ENCODE measurements at places on chromosomes 12 and 14.
A peak's percentile ranks its signal among the peaks of the same experiment; 100 is the strongest.

GRCh38 chr12:49342914-49343731, 3.6 kb upstream of the DNAJC22 start:
- peak; percentile 49 for DNase-seq

DNA sequence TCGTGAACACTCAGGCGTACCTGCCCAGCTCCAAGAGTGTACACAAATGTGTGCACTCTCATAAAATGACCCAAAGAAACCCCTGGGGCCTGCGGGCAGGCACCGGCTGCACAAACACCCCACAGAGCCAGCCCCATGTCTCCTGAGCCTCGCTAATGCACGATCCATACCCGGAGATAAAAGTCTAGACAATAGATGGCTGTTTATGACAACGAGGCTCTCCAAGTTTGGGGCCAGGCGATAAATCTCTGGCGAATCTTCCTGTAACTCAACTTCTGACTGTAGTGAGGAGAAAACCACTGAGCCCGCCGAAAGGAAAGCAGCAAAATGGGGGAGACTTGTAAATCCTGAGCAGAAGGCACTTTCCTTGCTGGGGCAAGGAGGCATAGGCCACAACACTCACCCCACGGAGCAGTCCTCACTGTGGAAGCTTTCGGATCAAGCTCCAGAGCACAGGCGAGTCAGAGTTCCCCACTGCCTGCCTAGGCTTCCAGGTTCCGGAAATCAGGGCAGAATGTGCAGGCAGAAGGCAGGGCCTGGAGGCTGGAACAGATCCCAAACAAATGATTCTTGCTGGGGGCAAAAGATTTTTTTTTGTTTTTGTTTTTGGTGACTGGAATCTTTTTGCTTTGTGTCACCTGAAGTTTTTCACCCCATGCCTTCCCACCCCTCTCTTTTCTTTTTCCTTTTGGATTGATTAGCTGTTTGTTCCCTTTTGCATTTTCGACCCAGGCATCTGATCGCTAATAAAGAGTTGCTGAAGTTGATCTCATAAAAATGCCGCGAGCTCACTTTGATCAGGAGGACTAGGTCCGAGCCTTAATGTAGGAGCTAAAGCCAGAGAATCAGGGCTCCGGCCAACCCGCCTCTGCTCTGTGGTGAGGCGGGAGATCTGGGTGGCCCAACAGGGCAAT, 4.5 kb upstream of the HOXC11 start:
- DNase-seq: no peak

- no peak for DNase-seq
Measured at GRCh38 chr12:73221836-73222235, 949.7 kb downstream of the TRHDE start.

GRCh38 chr12:4742416-4742970, 22.3 kb downstream of the GALNT8 start:
- DNase-seq: no peak

- DNase-seq: peak; percentile 6
Measured at GRCh38 chr12:89695830-89696229, 12.8 kb downstream of the ATP2B1 start.

GRCh38 chr14:39592116-39592789, 160.0 kb upstream of the FBXO33 start:
- no peak for DNase-seq

GRCh38 chr12:104469066-104469465, 12.3 kb downstream of the CHST11 start:
- DNase-seq: no peak

DNA sequence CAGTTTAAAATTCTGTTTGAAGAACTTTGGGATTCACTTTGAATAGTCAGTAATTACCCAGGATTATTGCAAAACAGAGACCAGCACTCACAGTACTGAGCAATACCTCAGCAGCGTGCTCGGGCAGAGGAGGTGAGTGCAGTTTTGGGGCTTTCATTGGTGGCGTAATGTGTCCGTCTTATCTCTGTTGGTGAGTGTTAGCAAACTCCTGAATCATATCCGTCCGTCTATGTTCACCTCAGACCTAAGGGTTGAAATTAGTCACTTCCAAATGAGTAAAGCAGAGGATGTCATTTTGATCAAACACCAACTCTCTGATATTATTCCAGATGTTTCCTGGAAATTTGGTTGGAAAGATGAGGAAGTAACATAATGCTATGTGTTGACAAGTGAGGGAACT, 82.8 kb downstream of the BORCS5 start:
- peak; percentile 67 for DNase-seq

- DNase-seq: no peak
Measured at GRCh38 chr12:15979096-15980092, 68.3 kb downstream of the DERA start.

DNA sequence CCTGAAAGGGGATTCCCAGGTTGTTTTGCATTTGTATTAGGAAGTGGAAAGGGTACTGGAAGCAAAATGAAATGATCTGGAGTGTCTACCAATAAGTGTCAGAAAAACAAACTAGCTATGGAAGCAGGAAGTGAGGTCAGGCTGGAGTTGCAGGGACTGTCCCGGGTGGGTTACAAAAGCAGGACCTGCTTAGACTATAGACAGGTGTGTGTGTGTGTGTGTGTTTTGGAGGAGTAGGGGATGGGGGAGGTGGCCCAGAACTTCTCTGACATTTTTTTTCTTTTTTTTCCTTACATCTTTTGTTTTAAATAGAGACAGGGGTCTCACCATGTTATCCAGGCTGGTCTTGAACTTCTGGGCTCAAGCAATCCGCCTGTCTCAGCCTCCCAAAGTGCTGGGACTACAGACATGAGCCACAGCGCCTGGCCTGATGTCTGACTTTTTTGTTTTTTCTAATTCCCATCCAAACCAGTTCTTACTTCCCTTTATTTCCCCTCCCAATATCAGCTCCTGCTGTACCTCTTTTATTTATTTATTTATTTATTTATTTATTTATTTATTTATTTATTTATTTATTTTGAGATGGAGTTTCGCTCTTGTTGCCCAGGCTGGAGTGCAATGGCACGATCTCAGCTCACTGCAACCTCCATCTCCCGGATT, 512 bp upstream of the RND1 start:
- no peak for DNase-seq

- no peak for DNase-seq
Measured at GRCh38 chr14:52254086-52254485, 13.4 kb upstream of the PTGDR start.

DNA sequence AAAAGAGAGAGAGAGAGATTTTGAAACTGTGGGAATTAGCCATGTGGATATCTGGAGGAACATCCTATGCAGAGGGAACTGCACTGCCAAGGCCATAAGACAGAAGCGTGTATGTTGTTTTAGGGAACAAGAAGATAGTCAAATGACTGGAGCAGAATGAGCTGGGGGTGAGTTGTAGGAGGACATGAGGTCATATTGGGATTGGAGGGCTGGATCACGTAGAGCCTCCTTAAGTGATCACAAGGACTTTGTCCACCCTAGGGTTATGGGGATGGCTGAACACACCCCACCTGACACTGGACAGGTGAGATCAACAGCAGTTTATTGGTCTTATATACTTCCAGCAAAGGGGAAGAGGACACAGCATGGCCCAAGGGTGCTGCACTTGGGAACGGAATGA, 8.2 kb upstream of the CGRRF1 start:
- DNase-seq: no peak

DNA sequence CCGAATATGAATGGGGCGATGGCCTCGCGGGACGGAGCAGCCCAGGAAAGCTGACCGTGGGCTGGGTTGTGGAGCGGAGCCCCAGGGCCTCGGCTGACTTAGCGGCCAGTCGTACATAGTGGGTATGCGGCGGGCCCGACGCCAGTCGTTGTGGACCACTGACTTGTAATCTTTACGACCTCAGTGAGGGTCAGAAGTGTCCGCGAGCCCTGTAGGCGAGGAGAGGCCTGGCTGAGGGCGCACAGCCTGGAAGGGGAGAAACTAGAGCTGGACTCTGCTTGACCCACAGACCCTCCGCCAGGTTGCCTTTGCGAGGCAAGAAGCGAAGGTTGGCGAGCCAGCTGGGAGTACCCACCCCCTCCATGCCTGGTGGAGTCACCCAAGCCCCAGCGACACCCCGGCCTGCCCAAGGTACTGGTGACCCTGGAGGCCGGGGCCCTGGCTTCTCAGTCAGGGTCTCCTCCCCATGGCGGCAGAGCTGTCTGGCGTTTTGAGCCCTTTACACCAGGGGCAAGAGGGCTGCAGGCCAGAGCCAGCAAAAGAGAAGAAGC, 15.6 kb upstream of the DYNC1H1 start:
- no peak for DNase-seq

DNA sequence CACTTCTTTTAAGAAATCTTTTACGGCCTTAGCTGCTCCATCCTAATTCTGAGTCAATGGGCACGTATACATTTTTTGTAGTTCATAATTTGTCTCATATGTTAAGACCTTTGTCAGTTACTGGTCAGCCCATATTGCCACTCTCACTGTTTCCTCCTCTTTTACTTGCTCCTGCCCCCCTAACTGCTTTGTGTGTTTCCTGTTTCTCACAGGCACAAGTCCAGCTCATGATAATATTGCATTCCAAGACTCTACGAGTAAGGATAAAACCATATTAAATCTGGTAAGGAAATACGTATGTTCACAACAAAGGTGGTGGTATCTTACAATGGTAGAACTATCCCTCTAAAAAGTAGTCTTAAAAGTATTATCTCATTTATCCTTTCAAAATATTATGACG, 111.7 kb downstream of the DNAI7 start:
- DNase-seq: no peak

DNA sequence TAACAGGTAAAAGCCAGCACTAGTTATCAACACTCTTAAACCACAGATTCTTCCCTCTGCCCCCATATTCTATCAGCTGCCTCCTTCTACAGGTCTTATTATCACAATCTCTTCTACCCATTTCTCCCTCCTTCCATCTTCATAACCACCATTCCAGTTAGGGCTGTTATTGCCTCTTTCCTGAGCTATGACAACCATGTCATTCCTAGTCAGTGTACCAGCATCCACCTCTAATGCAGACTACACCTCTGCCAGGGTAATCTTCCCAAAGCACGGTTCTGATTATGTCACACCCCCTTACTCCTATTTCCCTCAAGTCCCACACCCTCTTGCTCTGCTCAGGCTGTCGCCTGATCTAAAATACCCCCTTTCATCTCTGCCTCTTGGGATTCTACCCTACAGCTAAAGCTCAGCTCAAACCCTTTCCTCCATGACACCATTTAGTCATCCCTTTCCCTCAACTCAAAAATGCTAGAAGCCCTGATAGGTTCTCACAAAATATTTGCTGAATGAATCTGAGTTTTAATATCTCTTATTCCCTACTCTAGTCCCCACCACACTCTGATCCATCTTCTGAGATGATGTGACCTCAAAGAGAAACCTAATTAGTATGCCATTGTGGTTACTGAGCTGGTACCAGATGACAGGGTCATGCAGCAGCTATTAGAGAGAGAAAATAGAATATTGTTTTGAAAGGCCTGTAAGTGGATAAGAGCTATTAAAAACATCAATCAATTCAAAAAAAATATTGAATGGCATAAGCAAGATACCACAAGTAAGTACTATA, 11.7 kb downstream of the RACGAP1 start:
- DNase-seq: no peak

GRCh38 chr12:6312529-6313325, 2.2 kb downstream of the PLEKHG6 start:
- no peak for DNase-seq

DNA sequence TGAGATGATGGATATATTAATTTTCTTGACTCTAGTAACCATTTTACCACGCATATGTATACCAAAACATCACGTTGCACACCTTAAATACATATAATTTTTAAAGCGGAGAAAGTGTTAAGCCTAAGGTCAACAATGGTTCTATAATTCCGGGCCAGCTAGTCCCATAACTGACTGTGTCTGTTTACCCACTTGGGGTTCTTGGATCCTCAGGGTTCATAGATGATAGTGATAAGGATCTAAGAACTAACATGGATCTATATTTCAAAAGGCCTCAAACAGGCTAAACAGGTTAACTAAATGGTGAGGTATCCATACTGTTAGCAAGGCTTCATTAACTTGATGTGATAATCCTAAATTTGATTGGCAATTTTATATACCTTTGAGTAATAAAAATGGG, 9.8 kb downstream of the SLC38A1 start:
- DNase-seq: no peak

GRCh38 chr12:127607146-127607725, 659.7 kb upstream of the TMEM132C start:
- no peak for DNase-seq

DNA sequence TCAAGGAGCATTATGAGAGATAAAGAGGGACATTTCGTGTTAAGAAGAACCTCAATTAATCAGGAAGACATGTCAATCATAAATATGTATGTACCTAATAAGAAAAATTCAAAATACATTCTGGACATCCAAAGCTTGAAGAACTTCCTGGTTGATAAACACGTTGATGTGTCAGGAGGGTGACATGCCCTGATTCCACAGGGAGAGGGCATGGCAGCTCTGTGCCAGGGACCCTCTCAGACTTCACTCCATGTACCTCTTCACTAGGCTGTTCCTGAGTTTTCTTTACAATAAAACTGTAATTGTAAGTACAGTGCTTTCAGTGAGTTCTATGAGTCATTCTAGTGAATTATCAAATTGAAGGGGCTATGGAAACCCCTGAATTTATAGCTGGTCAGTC, 163.5 kb downstream of the CFAP54 start:
- DNase-seq: no peak

DNA sequence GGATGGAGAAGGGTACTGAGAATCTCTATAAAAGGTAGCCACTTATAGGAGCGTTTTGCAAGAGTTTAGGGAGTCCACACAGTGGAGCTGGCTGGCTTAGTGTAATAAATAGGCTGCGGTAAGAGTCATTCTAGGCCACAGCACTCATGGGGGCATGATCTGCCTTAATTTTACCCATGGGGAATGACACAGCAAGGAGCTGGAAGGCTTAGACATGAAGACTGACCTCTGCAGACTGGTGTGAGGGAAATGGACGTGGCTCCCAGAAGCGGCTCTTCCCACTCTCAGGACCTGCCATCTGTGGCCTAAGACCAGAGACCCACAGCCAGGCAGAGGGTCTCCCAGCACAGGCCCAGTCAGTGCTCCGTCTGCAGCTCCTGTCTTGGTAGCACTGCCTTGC, 173.3 kb downstream of the PPM1H start:
- no peak for DNase-seq

- DNase-seq: no peak
Measured at GRCh38 chr12:28884904-28885679, 264.0 kb upstream of the FAR2 start.

DNA sequence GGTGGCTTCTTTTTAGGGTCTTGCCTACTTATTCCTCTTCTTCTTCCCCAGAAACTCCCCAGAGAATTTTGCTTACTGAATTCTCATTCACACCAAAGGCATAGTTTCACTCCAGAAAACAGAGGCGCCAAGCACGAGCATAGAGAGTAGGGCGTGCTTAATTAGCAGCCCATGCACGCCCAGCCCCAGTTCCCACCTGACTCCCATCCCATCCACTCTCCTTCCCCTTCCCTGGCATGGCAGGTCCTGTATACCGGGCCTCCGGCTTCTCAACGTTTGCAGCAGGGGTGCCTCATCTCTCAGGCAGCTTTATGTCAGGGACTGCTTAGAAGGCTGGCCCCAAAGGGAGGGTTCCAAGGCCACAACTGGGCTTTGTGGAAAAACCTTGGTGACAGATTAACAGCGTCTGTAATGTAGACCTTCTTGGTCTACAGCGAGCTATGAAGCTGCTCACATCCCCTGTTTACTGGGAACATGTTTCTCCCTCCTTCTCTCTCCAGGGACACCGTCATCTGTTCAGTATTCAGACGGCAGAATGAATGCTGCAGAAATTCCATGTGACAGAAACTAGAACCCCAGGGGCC, 62.7 kb downstream of the ACTN1 start:
- no peak for DNase-seq

Measured in CD4-positive, alpha-beta T cell treated with Interleukin-17A for 4 hours (primary cell).